Suprapubic skin (tissue), 4 donors: ENCODE measurements at places on chromosomes 1 and 21.

DNA sequence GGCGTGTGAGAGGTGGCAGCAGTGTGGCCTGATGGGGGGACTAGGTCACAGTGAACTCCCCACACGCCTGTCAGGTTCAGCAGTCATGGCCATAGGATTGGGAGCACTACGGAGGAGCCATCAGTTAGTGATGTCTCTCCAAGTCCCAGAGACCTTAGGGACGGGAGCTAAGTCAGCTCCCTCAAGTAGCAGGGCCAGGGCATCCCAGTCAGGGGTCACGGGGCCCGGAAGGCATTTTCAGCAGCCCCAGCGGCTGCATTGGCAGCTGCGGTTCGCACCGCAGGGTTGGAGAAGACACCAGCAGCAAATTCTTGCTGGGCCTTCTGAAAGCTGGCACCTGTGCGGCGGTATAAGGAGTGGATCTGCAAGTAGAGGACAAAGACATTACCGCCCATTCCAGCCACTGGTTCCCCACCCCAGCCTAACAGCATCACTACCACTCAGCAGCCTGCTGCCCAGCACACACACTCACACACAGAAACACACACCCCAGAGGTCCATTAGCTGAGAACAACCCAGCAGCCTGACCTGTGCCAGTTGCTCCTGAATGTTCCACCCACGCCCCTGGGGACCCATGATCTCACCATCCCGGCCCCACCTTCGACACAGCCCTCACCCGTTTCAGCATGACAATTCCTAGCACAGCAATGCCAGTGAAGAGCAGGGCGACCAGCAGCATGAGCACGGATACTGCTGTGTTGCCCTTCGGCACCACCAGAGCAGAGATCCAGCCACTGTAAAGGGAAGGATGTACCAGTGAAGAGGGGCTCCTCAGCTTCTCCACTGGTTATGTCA lies 972 bp upstream of the ENTREP3 start:
- no peak for DNase-seq

DNA sequence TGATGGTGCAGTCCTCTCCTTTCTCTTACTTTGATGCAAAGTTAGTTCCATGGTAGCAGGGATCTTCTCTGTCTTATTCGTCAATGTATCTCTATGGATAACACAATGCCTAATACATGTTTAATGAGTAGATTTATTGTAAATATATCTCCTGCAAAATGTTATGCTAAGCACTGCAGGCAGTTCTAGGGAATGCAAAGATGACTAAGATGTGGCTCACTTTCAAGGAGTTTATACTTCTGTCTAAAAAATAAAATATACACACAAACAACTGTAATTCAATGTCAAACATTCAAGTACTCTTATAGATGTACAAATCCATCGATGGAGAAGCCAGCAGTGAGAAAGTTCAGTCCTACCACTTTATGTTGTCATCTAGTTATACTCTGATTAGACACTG lies 194.3 kb downstream of the KCTD3 start:
- no peak for DNase-seq

GRCh38 chr1:216805233-216805632 lies 82.0 kb upstream of the ESRRG start:
- no peak for DNase-seq

DNA sequence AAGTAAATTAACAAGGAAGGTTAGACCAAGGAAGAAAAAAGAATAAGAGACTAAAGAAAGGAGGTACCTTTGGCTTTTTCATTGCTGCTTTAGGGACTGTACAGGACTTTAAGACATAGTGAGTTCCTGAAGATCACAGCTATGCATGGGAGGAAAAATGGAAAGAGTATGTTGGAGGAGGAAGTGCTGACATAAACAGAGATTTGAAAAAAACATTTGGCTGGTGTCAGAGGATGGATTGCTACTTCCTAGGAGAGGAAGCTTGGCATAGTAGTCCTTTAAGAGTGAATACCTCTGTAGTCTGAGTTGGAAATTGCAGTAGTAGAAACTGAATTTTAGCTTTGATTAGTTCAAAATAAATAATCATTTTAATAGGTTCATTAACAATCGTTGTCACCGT lies 398.4 kb downstream of the RYR2 start:
- no peak for DNase-seq

DNA sequence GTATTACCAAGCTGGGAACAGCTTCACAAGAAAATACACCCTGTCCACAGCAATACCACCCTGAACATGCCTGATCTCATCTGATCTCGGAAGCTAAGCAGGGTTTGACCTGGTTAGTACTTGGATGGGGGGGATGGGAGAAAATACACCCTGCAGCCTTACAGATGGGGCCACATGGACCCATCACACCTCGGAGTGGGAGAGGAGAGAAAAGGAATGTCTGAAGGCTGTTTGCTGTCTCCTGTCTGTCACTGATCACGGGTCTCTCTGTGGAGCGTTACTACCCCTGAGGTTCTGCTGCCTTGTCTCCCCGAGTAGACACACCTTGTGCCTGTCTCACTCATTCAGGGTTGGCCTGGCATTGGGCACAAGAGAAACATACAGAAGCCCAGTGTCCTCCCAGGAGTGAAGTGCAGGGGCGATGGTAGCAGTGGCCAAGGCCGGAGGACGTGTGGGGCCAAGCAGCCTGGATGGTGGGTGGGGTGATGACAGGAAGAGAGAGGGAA lies 48.0 kb downstream of the TEX35 start:
- no peak for DNase-seq

- no peak for DNase-seq
Observed at GRCh38 chr1:150778409-150778808, 12.8 kb upstream of the CTSS start.

GRCh38 chr1:160244209-160244608 lies 18.1 kb downstream of the DCAF8 start:
- no peak for DNase-seq

GRCh38 chr1:6775261-6776043 lies 9.8 kb upstream of the CAMTA1 start:
- no peak for DNase-seq

- DNase-seq, result no peak
Observed at GRCh38 chr1:244100704-244101453, 49.8 kb downstream of the ZBTB18 start.

GRCh38 chr1:234593109-234593508 lies 16.9 kb downstream of the IRF2BP2 start:
- DNase-seq, result no peak

DNA sequence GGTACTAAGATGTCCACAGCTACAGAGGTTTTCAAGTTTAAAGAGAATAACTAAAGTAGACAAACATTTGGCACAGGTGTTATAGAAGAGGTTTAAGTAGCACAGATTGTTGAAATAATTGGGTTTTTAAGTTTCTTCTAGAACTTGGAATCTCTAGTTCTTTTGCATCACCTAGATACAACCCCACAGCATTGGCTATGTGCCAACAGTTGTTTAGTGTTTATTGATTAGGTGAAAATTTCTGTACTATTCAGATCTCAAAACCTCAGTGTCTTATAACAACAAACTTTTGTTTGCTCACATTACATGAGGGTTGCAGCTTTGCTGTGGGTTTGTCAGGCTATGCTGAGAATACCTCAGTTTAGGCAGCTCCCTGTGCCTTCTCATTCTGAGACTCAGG lies 162.5 kb downstream of the TBX15 start:
- DNase-seq, result no peak

- peak; percentile 57 for DNase-seq
Observed at GRCh38 chr1:162551969-162552683, 9.4 kb upstream of the UAP1 start.

- DNase-seq, result no peak
Observed at GRCh38 chr1:209567698-209568175, 15.8 kb upstream of the CAMK1G start.

DNA sequence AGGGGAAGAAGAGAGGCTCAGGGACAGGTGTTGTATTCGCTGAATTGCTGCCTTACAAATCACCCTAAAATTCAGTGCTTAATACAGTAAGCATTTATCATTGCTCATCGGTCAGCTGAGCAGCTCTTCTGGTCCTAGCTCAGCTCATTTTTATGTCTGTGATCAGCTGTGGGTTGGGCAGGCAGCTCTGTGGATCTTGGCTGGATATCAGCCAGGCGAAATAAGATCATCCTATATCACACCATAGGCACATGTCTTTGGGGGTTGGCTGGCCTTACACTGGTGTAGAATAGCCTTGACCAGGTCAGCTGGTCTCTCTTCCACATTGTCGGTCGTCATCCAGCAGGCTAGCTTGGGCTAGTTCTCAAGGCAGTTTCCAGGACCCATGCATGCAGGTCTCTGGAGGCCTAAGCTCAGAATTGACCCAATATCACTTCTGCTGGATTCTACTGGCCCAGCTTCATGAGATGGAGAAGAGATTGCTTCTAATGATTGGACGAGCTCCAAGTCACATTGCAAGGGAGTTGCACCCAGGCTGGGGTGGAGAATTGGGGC lies 448.6 kb downstream of the KIF26B start:
- no peak for DNase-seq

GRCh38 chr1:29057700-29058099 lies 66.0 kb downstream of the TMEM200B start:
- no peak for DNase-seq

- no peak for DNase-seq
Observed at GRCh38 chr1:219132939-219133338, 40.7 kb upstream of the LYPLAL1 start.

DNA sequence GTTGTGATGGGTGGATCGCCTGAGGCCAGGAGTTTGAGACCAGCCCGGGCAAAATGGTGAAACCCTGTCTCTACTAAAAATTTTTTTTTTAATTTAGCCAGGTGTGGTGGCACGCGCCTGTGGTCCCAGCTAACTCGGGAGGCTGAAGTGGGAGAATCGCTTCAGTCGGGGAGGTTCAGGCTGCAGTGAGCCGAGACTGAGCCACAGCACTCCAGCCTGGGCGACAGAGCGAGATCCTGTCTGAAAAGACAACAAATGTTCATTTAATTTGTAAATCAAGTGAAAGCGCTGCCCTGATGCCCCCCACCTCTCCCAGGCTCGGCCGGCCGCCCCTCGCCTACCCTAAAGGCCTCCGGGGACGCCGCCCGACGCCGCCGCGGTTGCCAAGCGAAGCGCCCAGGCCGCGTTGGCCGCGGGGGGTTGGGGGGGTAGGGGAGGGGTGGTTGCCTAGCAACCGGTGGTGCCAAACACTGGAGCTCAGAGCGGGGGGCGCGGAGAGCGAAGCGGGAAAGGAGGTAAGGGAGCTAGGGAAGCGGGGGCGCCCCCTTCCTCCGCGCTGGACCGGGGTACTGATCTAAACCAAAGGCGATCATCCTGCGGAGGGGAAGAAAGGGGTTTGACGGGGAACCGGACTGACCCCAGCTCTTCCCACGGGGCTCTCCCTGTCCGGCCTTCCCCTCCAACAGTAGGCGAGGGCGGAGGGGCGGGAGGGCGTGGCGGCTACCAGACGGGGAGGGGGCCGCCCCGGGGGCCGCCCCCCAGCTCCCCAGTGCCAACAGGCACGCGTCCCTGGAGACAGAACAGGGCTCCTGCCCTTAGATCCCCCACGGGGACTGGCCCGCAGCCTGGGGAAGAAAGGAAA lies at the start of gene TEKT2:
TSS of gene TEKT2 (plus strand) at position 460 of the 862 bp plus-strand sequence. CDS start 828 bp downstream, outside the sequence.
- peak; percentile 66 for DNase-seq

- DNase-seq, result no peak
Observed at GRCh38 chr1:29202053-29202452, 20.4 kb upstream of the SRSF4 start.

GRCh38 chr1:161300478-161300877 lies 9.3 kb downstream of the MPZ start:
- no peak for DNase-seq

- no peak for DNase-seq
Observed at GRCh38 chr1:248872752-248873408, 14.0 kb upstream of the ZNF692 start.

- no peak for DNase-seq
Observed at GRCh38 chr1:110876748-110877341, 3.9 kb downstream of the CD53 start.

DNA sequence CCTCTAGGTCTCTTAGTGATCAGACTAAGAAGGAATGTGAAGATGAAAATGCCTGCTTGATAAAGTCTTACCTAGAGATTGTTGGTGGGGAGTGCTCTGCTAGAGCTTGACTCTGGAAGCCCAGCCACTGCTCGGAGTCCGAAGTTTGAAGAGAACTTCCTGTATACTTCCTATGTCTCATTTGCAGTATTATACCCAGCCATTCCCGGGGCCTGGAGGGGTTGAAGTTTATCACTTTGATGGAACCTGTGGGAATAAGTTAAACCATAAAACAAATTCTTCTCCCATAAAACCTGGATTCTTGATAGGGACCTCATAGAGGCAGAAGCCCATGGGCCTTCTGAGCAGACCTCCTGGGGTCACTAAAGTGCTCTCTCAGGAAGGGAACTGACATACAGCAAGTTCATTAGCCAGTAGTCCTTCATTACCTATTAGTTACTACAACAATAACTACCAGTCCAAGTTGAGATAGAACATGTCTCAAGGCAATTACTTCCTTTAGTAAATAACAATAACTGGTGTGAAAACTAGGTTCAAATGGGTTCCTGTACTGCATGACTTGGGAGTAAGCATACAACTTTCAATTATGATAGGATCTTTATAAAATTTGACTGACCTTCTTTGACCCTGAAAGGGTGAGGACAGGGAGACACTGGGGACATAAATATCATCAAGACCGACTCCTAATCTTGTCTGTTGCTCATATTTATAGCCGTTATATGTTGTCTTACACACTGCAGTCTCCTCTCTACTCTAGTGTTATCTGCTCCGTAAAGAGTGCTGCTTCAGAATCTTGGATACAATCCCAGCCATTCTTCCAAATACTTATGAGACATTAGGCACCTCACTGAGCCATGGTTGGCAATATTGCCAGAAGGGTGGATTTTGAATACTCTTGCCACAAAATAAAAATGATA lies at the start of gene OR6N1:
TSS of gene OR6N1 (minus strand) at position 246 of the 917 bp plus-strand sequence. CDS start 5,513 bp downstream, outside the sequence.
- DNase-seq, result no peak

DNA sequence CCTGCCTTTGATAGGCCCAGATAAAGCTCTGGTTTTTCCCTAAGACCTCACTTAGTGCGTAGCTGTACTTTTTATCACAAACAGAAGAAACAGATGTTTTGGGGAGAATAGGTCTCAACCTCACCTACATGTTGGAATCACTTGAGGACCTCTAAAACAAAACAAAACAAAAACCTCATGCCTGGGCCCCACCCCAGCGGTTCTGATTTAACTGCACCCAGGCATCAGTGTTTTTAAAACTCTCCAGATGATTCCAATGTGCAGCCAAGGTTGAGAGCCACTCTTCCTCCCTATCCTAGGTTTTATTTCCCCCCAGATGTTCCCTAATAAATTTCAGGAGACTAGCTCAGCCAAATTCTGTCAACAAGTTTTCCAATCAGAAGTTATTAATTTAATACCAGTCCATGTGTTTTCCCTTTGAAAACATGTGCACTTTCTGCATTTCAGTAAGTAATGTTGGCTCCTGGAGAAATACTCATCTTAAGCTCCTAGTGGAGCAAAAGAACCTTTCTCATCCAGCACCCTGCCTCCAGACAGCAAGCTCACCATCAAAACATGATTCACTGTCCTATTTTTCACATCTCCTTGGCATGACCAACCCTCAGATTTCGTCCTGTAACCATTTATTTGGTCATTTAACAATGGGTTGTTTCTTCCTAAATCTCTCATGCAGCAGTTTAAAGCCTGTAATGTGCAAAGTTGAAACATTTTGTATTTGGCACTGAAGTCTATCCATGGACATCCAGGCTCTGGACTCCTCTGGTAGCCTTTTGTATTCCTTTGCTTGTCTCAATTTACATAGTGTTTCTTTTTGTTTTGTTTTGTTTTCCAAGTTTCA lies 27.5 kb downstream of the LRRC8C start:
- DNase-seq, result no peak

- DNase-seq, result no peak
Observed at GRCh38 chr21:39004634-39005501, 178.4 kb downstream of the PSMG1 start.

- no peak for DNase-seq
Observed at GRCh38 chr1:232769733-232770132, 35.5 kb upstream of the MAP10 start.

GRCh38 chr1:178127482-178128191 lies 33.7 kb downstream of the RASAL2 start:
- no peak for DNase-seq
